ENCODE measurements at places on chromosomes 1 and 21. TPM values are rescaled to one million over a fixed set of nuclear protein-coding genes. Genes with fewer than 3 reads are reported as not detected.

LMOD1 gene
- not detected for total RNA-seq

PLPP3 gene
- 4.1 TPM for total RNA-seq

OR2L3 gene
- not detected for total RNA-seq

GBP7 gene
- not detected for total RNA-seq

OPTC gene
- not detected for total RNA-seq

SDHC gene
- total RNA-seq = 342 TPM

RHCE gene
- not detected for total RNA-seq

HSD3B1 gene
- not detected for total RNA-seq

NBPF9 gene
- total RNA-seq = 8.0 TPM

ZNF648 gene
- total RNA-seq = not detected

DNA sequence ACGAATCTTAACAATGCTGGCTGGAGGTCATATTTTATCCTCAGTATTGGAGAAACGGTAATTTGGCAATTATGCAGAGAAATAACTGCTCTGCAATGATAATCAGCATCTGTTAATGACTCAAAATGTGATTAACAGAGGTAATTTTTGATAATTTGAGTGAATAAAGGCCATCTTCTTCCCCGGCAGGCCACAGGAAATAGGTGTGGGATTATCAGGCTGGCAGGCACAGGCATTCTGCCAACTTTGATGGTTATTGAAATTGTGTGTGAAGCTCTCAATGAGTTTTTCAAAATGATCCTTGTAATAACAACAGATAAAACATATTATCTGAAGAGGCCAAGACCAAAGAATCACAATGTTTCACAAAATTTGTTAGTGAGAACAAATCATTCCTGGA is 309.0 kb downstream of the PTGER3 start:
- no peak for DNase-seq

GRCh38 chr1:54835131-54835898 is 34.2 kb upstream of the TTC22 start:
- no peak for DNase-seq

GRCh38 chr21:39159342-39160063 is 23.7 kb downstream of the PSMG1 start:
- no peak for DNase-seq

DNA sequence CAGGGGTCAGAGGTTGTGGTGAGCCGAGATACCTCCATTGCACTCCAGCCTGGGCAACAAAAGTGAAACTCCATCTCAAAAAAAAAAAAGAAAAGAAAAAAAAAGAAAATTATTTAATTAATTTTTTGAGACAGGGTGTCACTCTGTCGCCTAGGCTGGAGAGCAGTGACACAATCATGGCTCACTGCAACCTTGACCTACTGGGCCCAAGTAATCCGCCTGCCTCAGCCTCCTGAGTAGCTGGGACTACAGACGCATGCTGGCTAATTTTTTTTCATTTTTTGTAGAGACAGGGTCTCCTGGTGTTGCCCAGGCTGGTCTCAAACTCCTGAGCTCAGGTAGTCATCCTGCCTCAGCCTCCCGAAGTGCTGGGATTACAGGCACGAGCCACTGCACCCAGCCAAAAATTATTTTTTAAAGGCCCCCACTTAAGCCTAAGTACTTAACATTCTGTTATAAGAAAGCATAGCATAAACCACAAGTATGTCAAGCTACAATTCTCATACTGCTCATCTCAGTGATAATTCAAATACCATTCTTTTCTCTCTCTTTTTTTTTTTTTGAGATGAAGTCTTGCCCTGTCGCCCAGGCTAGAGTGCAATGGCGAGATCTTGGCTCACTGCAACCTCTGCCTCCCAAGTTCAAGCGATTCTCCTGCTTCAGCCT is 19.9 kb downstream of the NUCKS1 start:
- DNase-seq = no peak

- peak; percentile 57 for DNase-seq
Observed at GRCh38 chr1:201882665-201883132, 6.0 kb upstream of the SHISA4 start.

DNA sequence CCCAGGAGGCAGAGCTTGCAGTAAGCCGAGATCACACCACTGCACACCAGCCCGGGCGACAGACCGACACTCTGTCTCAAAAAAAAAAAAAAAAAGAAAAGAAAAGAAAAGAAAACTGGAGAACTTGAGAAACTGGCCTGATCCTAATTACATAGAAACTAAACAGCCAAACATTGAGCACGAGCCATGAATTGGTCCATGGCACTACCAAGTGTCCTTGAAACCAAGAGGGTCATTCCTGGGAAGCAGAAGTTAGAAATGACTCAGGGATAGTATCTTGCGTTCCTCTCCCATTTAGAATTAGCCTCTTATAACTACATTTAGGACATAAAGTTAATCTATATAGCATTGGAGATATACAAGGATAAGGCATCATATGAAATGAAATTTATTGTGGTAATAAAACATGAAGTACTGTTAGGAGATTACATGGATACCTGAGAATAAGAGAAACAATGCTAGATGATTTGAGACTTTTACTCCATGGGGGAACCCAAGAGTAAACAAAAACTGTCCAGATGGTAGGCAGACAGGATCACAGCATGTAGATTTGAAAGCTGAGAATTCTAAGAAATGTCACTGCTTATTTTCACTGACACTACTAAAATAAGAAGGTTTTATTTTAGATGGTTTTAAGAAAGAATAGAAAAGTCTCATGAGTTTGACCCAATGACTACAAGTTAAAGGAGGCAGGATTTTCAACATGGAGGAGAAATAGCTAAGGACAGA is 39.5 kb upstream of the CPLANE2 start:
- DNase-seq = no peak

GRCh38 chr1:207941665-207942064 is 30.7 kb upstream of the CD34 start:
- no peak for DNase-seq

GRCh38 chr1:5402618-5403017 is 589.6 kb downstream of the NPHP4 start:
- DNase-seq = no peak

DNA sequence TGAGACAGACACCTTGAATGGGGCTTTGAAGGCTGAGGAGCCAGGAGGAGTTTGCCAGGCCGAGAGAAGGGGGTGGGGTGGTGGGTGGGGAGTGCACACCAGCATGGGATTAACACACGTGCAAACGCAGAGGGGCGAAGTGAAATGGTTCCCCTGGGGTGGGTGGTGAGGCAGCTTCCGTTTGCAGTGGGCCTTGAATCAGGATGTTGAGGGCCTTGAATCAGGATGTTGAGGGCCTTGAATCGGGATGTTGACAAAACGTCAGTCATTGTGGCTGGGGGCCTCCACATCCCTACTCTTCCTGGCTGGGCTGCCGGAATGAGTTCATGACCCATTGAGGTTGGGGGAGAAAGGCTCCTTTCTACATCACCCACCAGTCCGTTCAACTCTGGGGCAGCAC is 16.6 kb downstream of the LDLRAP1 start:
- no peak for DNase-seq

DNA sequence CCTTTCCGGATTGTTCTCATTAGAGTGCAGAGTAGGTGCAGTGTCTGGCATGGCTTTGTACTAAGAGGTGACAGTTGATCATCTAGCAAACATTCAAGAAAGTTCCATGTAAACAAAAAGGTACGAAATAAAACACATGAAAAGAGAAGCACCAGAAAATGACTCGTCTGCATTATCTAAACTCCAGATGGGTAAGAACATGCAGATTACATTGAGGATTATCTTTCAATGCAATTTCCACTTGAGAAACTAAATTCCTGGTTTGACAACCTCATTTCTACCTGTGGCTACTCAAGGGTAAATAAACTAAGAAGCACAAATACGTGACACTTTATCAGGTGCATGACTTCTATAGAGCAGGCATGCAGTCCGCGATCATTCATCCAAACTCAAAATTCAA is 17.6 kb downstream of the SLC30A10 start:
- DNase-seq = no peak

- DNase-seq = no peak
Observed at GRCh38 chr1:151936653-151937052, 27.3 kb upstream of the THEM4 start.

DNA sequence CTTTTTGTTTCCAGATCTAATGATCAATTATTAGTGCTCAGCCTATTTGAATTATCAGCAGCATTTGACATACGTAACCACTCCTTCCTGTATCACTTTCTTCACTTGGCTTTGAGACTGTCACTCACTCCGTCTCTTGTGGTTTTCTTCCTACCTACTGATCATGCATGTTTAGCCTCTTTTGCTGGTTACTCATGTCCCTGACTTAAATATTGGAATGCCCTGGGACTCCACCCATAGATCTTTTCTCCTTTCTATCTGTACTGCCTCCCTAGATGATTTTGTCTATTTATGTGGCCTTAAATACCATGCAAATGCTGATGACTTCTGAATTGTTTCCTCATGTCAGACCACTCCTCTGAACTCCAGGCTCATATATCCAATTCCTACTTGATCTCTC is 57.7 kb upstream of the PDE4B start:
- DNase-seq = no peak

- DNase-seq = no peak
Observed at GRCh38 chr1:199009447-199009846, 370.6 kb downstream of the PTPRC start.

DNA sequence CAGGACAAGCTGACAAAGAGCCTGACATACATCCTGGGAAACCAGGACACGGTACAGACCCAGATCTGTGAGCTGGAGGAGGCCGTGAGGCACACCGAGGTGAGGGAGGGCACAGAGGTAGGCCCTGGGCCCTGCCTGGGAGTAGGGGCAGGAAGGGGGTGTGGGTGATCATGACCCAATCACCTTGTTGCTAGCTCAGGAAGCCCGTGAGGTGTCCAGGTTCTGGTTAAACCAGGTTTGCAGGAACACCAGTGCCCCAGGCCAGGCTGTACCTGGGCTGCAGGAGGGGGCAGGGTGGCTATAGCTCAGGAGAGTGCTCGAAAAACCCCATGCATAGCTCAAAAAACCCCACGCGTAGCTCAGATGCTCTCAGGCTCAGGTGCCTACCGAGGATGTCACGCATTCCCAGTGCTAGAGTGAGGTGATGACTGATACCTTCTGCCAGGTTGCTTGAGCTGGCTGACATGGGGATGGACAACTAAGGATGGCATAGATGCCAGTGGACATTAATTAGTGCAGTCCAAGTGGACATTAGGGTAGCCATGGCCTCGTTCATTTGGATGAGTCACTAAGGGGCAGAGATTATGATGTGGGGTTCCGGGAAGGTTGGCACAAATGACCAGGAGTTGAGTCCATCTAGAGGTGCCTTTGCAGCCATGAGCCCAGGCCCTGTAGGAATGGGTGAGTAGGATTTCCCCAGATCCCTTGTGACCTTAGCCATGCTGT is 3.7 kb downstream of the TRIM46 start:
- no peak for DNase-seq

DNA sequence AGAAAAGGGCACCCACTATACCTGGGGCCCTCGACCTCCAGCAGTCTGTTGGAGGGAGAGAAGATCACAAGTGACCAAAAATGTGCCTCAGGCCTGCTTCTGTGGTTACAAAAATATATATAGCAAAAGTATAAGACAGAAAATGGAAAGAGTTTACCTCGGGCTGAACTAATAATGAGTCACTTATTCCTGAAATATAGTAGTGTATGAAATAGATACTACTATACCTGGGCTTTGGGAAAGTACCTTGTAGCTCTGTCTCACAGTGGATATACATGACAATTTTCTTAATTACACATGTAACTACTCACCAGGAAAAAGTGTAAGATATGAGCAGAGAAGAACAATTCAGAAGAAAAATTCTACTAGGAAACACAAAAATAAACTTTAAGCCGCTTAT is 7.3 kb upstream of the APCS start:
- DNase-seq = no peak

DNA sequence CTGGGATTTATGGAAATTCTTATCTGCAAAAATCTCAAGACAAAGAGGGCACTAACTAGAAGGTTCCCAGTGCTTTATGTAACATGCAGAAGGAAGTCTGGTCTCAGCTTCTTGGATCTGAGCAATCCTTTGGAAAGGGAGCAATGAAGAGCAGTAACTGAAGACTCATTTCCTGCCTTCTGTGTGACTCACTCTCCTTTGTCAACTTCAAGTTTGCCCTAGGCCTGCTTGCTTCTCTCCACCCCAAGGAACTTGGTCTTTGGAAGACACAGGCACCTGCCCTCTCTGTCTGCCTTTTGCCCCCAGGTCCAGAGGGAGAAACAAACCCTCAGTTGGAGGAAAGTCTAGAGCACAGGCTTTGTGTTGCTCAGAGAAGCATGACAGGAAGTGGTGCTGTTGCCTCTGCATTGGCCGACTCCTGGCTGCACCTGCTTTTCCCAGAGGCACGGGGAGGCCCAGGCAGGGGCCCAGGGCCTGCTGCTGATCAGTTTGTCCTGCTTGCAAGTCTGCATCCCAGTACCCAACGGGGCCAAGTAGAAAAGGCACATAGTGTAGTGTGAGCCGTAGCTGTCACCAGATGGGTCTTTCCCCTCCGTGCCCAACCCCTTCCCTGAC is 137.2 kb downstream of the DHRS3 start:
- peak; percentile 79 for DNase-seq

GRCh38 chr1:219568733-219569132 is 44.2 kb downstream of the ZC3H11B start:
- DNase-seq = no peak

- no peak for DNase-seq
Observed at GRCh38 chr1:77288275-77288674, 6.5 kb downstream of the AK5 start.

GRCh38 chr1:16165073-16165364 is 9.2 kb upstream of the EPHA2 start:
- no peak for DNase-seq

GRCh38 chr1:47712596-47713299 is 274.9 kb downstream of the FOXD2 start:
- no peak for DNase-seq

GRCh38 chr1:2098839-2099785 is 48.9 kb downstream of the PRKCZ start:
- DNase-seq = no peak

- no peak for DNase-seq
Observed at GRCh38 chr1:51385776-51386175, 55.4 kb upstream of the TTC39A start.

GRCh38 chr1:239011382-239011781 is 375.0 kb upstream of the CHRM3 start:
- DNase-seq = no peak

DNA sequence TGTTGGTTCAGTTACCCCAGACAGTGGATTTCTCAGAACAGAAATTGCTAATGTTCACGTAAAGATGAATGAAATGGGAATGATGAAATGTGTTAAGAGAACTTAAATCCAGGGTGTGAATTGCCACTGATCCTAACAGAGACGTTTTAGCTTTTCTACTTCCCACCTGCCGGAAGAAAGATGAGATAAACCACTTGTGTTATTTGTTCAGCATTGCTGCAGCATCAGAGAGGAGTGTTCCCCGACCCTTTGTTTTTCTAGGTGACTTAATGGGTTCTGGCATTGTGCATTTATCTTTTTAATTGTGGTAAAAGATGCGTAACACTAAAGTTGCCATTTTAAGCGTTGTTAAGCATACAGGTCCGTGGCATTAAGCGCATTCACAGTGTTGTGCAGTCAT is 122.3 kb downstream of the GALNT2 start:
- DNase-seq = no peak
